Stimulated activated CD4-positive, alpha-beta T cell treated with anti-CD3 and anti-CD28 coated beads, Interleukin-15, amount 100 ng/mL, for 48 hours (primary cell): ENCODE measurements at places on chromosomes 7 and 10.

DNA sequence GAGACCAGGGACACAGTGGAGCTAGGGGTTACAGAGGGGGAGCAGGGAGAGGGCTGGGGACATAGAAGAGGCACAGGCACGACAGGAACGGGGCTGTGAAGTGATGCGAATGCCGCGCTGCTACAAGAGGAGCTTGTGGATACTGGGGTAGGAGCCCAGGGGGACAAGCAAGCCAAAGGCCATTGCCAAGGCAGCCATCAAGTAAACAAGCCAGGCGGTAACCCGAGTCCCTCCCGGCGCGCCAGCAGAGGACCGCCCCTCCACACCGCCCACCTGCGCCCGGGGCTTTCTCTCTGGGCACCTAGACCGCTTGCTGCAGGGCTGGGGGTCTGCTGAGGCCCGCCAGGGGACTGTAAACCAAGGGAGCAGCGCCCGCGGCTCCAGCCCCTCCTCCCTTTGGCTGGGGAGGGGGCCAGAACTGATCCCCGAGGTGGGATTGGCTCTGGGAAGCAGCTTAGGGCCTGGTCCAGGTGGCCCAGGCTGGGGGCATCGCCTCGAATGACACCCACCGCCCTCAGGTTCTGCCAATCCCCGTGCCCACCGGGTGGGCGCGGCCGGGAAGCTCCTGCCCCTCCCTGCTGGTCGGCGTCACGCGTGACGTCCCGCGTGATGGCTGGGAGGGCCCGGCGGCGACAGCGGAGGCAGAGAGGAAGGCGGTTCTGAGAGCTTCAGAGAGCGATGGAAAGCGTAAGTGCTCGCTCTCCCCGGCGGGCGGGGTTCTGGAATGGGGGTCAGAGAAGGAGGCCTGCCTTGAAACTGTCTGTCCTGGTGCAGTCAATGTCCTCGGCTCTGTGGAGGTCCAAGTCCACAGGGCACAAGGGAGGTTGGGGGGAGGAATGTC is 982 bp downstream of the SFXN3 start:
- DNase-seq: peak; percentile 67

DNA sequence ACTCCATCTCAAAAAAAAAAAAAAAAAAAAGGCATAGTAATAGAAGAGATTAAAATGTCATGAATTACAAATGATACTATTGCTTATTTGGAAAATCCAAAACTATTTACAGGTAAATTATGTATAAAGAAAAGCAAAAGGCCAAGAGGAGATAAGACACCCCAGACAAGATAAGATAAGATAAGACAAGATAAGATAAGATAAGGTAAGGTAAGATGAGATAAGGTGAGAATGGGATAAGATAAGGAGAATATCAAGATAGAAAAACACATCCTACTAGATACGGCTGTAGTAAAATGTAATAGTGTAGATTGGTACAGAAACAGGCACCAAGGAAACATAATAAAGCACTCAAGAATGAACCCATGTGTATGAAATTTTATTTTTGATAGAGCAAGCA is 20.9 kb downstream of the VIM start:
- no peak for DNase-seq

- no peak for DNase-seq
Measured at GRCh38 chr7:113664867-113665266, 253.9 kb downstream of the PPP1R3A start.

DNA sequence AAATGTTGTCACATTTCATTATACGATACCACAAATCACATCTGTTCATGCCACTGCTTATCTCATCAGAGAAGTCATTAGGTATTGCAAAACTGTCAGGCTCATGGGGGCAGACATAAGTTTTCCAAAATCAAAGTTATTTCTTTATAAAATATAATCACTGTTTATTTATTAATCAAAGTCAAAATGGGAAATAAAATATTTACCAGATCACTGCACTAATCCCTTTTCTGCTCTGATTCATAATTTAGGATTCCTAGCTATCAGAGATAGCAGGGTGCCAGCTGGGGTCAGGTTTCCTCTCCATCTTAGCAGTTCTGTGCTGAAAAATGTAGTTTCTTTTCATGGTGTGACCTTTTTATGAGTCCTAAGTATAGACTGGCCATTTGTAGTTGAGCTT is 117.7 kb upstream of the LANCL2 start:
- no peak for DNase-seq

GRCh38 chr10:91434041-91434440 is 23.9 kb downstream of the HECTD2 start:
- DNase-seq: no peak

DNA sequence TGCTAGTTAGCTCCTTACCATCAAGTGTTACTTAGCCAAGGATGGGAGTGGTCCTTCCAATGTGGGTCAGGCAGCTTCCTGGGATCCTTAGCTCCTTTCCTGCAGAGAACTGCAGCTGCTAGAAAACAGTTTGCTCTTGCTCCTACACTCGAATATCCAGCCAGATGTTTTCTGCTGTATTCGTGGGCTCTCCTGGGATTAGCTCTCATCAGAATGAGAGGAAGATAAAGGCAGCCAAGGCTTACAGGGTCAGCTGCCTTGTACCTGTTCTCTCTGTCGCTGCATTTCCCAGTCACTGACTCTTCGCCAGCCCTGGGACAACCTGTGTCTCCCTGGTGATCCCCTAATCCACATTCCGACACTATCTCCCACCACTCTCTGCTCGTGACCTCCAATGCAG is 29.0 kb downstream of the NEUROD6 start:
- DNase-seq: no peak

GRCh38 chr7:28550580-28551186 is 138.4 kb downstream of the CREB5 start:
- no peak for DNase-seq

- no peak for DNase-seq
Measured at GRCh38 chr7:96591900-96592676, 117.6 kb downstream of the SEM1 start.

GRCh38 chr10:44922021-44922420 is 10.9 kb downstream of the TMEM72 start:
- no peak for DNase-seq

DNA sequence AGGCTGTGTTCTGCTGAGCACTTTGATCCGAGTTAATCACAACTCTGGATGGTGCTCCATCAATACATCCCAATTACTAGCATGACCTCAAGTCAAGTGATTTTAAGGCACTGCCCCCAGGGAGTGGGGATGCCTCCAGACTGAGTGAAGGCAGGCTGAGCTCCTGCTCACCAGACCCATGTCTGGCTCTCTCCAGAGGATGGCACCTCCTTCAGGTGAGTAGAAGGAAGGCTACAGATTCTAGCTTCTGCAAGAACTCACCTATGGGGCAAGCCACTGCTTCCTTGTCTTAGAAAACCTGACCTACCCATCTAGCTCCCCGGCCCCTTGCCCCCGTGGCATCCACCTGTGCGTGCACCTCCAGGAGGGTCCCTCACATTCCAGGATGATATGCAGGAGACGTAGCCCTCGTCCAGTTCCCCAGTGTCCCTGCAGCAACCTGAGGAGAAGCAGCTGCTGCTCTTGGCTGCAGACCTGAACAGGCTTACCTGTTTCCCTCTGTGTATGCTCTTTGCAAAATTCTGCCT is 390.3 kb downstream of the GRID1 start:
- no peak for DNase-seq

- DNase-seq: no peak
Measured at GRCh38 chr7:80520199-80520598, 8.3 kb upstream of the GNAT3 start.

DNA sequence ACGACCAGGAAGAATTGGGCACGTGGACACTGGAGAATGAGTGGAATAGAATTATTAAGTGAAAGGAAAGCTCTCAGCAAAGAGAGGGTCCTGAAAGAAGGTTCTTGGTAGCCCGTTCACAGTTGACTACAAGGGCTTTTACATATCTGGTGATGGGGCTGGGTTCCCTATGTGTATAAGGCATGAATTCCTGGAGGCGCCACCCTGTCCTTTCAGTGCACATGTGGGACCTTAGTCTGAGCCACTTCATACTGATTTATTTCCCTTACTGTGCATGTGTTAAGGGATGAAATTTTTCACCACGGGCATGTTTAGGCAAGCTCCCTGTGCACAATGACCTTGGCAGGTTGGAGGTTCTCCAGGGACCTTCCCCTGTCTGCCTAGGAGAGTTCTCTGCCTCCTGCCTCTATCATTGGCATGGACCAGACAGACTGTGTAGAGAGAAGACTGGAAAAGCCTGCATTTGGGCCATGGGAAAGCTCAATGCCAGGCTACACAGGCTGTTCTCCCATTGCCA is 145.9 kb upstream of the ITGB1 start:
- DNase-seq: no peak

GRCh38 chr10:16458166-16458955 is 21.6 kb downstream of the PTER start:
- DNase-seq: no peak

DNA sequence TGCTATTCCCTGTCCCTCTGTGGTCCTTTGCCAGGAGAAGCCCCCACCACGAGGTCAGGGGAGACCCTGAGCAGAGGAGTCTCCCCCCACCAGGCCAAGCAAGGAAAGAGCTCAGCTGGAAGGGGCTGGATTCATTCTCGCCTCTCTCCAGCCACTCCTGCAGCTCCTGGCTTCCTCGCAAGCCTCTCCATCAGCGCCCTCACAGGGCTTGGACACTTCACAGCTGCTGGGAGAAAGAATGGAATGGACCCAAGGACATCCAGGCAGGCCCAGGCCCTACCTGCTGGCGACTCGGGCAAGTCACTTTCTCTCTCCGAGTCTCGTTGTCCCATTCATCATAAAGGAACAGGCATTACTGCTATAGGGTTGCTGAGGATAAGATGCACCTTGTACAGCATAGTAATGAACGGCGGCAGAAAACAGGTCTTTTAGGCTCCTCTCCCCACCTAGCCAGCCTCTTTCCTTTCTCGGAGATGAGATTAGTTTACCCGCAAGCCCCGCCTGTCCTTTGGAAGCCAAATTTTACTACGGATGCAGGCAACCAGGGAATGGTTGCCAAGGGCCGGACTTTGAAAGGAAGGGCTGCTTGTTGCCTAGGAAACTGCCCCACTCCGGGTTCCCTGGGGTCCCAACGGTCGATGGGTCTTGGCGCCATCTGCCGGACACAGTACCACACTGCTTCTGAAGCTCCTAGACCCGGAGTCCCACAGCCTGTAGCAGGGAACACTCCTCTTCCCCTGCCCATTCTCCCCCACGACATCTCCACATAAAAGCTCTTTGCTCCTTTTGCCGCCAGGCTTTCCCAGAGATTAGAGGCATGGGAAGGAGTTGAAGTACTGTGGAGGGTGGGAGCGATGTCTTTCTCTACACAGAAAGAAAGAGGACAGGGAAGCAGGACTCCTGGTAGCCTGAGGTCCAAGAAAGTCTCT is 22.3 kb downstream of the IMPDH1 start:
- peak; percentile 64 for DNase-seq

- no peak for DNase-seq
Measured at GRCh38 chr10:74851831-74852230, 25.4 kb downstream of the KAT6B start.

DNA sequence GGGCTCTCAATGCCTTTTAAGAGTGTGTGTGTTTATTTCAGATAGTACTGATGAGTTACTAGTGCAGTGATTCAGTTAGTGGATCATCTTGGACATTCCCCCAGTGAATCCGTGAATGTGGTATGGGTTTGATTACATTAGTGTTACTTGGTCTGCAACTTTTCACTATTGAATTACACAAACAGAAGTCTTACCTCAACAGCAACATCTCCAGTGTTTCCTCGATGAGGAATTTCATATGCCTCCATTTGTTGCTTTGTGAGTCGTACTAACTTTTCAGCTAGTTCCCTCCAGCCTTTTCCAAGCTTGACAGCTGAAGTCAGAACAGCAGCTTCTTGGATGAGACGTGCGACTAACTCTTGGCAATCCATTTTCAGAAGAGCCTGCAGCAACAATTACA is 63.2 kb downstream of the MACC1 start:
- no peak for DNase-seq

DNA sequence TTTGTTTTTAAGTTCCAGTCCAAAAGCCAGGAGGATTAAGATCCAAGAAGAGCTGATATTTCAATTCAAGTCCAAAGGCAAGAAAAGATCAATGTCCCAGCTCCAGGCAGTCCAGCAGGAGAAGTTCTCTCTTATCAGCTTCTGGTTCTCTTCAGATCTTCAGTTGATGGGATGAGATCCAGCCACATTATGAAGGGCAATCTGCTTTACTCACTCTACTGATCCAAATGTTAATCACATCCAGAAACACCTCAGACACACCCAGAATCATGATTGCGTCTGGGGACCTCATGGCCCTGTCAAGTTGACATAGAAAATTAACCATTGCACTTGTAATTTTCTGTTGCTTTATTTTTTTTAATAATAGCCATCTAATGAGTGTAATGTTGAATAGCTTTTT is 178.4 kb downstream of the HERPUD2 start:
- no peak for DNase-seq

DNA sequence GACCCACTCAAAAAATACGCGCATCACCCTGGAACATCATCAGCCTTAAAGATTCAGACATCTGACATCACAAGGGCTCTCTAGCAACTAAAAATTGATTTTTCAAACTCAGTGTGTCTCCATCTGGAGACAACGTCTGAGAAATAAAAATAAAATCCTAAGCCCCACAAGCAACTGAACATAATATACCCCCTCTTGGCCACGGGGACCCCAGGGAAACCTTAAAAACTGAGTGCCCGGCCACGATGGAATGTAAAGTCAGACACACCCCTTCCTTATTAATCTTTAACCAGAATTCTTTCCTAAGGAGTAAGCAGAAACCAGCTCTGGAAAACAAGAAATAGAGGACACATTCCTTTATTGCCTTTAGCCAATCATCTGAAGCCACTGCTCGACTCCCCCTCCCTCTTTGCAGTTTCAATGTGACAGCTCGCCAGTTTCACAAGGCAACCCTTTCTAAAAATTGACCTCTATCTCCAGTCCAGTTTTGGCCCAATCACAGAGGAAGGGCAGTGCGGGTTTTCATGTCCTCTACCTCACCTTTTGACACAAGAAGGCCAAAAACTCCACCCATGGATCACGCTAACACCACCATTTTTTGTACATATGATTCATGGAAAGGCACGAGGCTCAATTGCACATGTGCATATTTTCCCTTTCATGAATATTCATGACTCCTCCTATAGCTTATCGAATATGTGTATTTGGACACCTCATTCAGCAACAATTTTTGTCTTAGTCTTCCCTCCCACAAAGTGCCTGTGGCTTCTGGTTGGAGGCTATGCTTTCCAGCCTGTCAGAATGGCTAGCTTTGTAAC is 24.2 kb downstream of the IFIT3 start:
- no peak for DNase-seq

GRCh38 chr7:38507384-38507783 is 123.8 kb downstream of the AMPH start:
- no peak for DNase-seq

- no peak for DNase-seq
Measured at GRCh38 chr10:113132591-113133121, 182.6 kb downstream of the TCF7L2 start.

- no peak for DNase-seq
Measured at GRCh38 chr7:112113913-112114575, 92.2 kb downstream of the DOCK4 start.

DNA sequence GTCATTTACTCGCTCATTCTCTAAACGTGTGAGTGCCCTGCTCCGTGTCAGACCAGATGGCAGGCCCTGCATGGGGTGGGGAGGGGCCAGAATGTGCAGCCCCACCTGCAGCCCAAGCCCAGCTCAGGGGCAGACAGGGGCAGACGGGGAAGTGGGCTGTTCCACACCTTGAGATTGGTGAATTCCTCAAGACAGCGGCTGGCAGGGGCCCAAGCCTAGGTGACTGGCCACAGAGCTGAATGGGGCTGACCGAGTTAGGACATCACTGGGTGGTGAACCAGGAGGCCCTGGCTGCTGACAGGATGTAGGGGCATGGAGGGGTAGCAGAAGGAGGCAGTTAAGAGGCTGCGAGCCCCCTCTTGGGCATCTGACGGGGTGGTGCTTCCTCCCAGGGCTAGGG is 79.1 kb downstream of the MGMT start:
- no peak for DNase-seq
